Lung microvascular endothelial cell (primary cell): ENCODE measurements at places on chromosomes 4 and X.

DNA sequence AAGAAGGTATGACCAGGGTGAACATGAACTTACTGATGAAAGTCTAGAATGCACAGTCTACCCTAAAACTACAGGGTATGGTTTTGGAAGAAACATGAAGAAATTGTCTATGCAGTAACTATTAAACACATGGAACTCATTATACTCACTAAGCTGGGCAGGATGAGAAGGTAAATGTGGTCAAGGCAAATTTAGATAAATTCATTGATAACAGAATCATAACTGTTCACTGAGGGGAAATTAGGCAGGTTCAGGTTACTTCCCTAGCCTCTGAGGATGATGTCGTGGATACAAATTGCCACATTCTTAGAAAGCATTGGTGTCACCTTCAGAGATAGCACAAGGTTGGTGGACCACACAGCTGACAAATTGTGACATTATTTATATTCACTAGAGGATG is 40.4 kb upstream of the MID1IP1 start:
- no peak for DNase-seq

GRCh38 chr4:168604496-168605373 is 107.9 kb downstream of the PALLD start:
- DNase-seq = peak; percentile 91

DNA sequence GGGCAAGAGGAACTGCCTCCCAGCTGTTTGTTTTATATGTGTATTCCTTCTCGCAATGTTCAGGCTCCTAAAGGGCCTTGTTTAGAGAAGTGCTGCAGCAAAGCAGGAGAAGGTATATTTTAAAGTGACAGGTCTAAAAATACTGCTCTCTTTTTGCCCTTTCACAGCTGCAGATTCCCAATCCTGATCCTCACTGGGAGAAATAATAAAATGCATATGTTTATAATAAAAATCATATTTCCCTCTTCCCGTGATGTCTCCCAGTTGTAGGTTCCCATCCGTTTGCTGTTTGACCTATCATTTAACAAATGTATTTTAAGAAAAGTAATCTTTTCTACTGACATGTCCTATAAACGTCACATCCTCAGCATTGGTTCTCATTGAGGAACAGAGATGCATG is 62.7 kb upstream of the GPC4 start:
- no peak for DNase-seq

DNA sequence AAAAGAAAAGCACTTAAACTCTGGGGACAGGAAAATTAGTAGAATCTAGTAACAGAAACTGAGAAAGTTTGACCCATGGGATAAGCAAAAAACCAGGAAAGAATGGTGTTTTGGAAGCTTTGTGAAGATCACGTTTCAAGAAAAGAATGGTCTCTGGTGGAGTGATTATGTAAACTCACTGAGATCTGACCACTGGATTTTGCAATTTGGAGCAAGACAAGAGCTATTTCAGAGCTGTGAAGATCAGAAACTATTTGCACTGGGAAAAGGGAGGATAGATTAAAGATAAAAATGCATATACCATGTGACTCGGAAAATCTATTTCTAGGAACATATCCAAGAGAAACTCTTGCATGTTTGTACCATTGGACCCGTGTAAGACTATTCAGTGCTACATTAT is 4.3 kb downstream of the TMPRSS11D start:
- DNase-seq = no peak

DNA sequence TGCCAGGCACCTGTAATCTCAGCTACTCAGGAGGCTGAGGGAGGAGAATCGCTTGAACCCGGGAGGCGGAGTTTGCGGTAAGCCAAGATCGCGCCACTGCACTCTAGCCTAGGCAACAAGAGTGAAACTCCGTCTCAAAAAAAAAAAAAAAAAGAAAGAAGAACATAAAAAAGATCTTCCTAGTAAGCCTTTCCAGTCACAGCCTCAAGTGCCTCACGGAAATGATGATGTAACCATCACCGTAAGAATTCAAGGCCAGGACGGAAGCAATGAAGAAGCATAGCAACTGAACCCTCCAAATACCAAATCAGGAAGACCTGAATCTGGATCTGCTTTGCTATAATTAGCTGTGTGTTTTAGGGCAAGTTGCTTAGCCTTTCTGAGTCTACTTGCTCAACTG is 28.8 kb downstream of the RBM47 start:
- DNase-seq = no peak

DNA sequence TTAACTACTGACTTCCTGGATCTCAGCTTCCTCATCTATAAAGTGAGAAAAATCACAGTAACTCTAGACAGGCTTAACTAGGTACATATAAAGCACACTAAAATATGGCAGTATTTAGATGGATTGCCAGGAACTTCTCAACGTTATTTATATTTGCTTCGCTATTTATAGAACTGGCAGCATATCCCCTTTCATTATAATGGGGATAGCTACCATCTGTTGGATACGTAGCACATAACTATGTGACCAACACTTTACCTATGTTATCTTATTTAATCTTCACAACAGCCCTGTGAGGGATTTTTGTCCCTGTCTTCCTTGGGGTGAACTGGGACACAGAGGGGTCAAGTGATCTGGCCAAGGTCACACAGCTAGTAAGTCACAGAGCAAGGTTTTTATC is 64.6 kb downstream of the ENPEP start:
- peak; percentile 64 for DNase-seq

- no peak for DNase-seq
Observed at GRCh38 chrX:149948016-149948415, 9.7 kb upstream of the EOLA2 start.

DNA sequence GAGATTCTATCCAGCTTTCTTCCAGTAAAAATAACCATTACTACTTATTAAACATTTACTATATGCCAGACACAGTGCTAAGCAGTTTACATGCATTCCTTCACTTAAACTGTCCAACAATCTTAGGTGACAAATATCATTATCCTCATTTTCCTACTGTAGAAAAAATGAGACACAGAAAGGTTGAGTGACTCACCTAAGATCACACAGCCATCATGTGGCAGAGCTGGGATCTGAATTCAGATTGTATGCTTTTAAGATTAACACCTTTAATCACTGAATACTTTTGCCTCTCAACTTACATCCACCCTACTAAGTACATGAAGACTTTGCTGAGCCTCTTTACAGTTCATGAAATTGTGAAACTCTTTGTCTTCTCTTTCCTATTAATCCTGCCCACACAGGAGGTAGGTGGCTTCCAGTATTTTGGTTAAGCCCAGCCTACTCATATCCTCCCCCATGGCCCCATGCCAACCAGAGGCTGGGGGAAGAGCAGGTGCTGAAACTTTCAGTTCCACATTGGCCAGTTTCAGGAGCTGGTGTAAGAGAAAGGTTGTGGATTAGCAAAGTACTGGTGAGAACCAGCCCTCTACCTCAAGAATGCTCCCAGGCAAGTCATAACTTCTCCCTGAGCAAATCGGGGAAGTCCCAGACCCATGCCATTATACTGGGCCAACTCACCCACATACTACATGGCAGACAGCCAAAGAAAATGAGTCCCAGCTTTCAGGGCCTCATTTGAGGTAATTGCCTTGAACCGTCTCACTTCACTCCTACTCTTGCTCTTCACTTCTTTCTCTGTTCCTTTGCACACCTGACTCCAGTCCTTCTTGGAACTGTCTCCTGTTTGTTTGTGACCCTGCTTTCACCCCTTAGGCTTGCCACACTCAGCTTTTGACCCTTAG is 211.1 kb downstream of the GUCY2F start:
- DNase-seq = peak; percentile 1

- DNase-seq = peak; percentile 1
Observed at GRCh38 chrX:112846187-112846586, 5.6 kb upstream of the AMOT start.

DNA sequence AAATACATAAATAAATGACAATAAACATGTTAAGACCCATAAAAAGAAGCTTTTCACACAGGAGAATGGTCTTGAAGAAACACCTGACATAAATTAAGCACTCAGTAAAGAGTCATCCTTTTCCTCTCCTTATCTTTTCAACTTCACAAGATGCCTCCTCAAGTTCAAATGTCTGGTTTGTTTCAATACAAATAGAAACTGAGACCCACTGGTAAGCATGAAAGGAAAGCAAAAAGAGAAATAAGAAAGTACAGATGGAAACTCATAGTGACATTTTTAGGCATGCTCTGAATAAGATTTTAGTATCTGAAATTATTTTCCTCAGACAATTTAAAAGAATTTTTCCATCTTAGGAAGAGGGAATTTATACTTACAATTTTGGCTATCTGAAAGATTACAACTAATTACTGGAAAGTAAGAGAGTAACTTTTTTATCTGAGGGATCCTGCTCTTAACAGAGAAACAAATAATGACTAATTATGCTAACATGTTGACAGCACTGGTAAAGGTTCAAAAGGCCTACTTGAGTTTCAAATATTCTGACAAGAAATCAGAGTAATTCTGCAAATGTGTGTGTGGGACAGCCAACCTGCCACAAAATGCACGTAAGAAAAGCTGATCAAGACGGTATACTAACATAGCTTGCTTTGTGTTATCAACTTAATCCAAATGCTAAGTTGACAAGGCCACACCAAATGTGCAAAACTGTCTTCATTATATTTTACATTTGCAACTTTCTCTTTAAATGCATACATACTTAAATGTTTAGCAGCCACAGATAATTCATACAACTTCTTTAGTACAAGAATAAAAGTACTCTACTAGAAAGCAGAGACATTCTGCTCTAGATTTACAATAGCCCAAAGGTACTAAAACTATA is 113.0 kb downstream of the IQCM start:
- no peak for DNase-seq

- DNase-seq = no peak
Observed at GRCh38 chr4:160819791-160820190, 1344.0 kb downstream of the FSTL5 start.

- DNase-seq = peak; percentile 64
Observed at GRCh38 chr4:186587416-186588018, 32.1 kb upstream of the MTNR1A start.

DNA sequence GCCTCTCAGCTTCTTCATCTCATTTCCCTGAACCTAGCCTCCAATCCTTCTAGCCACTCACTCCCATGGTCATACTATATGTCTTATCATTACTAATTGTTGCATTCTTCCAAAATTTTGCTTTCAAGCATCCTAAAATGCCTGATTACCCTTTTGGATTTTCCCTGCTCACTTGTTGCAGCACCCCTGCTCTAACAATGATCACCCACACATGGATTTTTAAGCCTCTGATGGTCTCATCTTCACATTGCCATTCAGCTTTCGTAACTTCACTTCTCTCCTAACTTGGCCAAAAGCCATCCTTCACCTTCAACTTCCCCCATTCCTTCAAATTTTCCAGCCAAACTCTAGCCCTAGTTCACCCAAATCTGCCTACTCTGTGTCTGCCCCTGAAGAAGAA is 33.8 kb upstream of the MGST2 start:
- DNase-seq = no peak

DNA sequence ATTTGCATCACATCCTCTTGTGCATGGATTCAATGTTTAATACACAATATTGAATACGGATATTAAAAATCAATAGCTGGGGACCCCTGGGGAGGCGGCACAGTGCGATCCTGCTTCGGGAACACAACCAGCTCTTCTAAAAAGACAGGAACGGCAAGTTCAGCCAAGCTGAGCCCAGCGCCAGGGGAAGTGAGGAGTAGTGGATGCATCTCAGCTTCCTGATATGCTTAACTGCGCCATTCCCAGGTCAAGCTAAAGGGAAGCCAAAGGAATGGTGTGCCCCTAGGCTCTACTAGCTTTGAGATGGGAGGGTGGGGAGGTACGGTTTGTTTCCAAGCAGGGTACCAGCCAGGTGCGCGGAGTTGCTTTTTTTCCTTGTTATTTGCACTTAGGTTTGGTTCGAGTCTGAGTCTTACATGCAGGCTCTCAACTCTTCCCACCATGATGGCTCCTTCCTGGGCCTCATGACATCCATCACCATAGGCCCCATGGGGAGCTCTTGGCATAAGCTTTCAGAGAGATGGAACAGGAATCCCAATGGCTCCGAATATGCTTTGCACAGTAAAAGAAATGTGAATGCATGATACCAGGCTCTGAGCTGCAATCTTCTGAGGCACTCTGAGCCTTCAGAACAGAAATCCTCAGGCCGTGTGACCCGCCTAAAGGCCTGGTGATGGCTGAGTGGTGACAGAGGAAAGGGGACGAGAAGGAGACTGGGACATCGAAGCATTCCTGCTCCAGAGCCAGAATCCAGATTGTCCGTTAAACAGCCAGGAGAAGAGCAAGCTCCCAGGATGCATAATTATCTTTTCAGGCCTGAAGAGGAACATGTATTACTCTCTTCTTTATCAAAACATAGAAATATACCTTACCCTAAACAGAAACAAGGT is 51.8 kb upstream of the BCOR start:
- no peak for DNase-seq

DNA sequence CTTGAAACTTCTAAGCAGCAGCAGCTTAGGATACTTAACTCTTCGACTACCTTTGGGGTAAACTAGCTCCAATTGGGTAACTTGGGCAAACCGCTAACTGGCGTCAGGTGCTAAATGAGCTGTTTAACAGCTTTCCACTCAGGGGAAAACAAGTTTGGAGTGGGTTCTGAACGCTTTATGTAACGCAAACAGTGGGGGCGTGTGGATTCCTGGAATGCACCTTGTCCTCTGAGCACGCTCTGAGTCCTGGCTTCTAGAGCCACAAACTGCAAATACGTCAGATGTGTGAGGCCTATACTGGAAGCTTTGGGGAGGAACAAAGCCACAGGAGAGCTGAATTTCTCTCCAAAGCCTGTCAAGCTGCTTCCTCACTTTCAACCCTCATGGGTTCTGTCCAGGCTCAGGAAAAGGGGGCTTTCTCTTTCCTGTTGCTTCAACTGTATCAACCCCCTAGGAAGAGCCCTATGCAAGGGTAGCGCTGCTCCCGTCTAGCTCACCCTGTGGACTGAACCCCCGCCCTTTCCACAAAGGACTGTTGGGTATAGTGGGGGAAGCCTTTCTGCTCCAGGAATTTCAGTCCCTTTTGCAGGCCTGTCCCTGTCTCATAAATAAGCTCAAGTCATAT is 4.5 kb upstream of the WDR1 start:
- DNase-seq = no peak

DNA sequence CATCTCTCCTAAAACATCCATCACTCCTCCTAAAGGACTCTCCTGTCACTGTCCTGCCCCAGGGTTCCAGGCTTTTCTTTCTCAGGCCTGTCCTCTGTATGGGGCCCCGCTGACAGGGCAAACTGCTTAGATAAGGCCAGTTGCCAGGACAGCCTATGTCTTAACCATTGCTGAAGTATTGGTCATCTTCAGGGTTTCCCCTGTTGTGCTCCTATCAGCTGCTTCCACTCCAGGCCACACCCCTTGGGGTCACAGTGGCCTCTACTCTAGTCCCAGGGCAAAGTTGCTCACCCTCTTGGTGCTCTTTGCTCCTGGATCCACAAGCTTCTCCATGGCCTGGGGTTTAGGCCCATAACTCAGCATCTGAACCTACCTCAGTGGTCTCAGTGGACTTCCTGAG is 138.0 kb upstream of the PJA1 start:
- DNase-seq = no peak

GRCh38 chrX:19774905-19775304 is 112.5 kb downstream of the SH3KBP1 start:
- DNase-seq = no peak

GRCh38 chr4:113358784-113359183 is 309.3 kb downstream of the ANK2 start:
- DNase-seq = peak; percentile 62

GRCh38 chrX:101605728-101606127 is 12.1 kb downstream of the ARMCX6 start:
- DNase-seq = no peak

GRCh38 chr4:88698519-88698918 is 890 bp upstream of the NAP1L5 start:
- no peak for DNase-seq

- peak; percentile 7 for DNase-seq
Observed at GRCh38 chrX:26651755-26652154, 435.8 kb downstream of the MAGEB5 start.

GRCh38 chr4:32858971-32859370 is 2138.8 kb downstream of the PCDH7 start:
- peak; percentile 1 for DNase-seq

GRCh38 chr4:141311246-141312204 is 90.8 kb downstream of the ZNF330 start:
- no peak for DNase-seq
